Fibroblast of mammary gland (primary cell): ENCODE measurements at places on chromosomes 16 and 17.
A peak's percentile ranks its signal among the peaks of the same experiment; 100 is the strongest.

GRCh38 chr16:25258861-25259179 lies 1.2 kb upstream of the ZKSCAN2 start:
- no peak for DNase-seq

DNA sequence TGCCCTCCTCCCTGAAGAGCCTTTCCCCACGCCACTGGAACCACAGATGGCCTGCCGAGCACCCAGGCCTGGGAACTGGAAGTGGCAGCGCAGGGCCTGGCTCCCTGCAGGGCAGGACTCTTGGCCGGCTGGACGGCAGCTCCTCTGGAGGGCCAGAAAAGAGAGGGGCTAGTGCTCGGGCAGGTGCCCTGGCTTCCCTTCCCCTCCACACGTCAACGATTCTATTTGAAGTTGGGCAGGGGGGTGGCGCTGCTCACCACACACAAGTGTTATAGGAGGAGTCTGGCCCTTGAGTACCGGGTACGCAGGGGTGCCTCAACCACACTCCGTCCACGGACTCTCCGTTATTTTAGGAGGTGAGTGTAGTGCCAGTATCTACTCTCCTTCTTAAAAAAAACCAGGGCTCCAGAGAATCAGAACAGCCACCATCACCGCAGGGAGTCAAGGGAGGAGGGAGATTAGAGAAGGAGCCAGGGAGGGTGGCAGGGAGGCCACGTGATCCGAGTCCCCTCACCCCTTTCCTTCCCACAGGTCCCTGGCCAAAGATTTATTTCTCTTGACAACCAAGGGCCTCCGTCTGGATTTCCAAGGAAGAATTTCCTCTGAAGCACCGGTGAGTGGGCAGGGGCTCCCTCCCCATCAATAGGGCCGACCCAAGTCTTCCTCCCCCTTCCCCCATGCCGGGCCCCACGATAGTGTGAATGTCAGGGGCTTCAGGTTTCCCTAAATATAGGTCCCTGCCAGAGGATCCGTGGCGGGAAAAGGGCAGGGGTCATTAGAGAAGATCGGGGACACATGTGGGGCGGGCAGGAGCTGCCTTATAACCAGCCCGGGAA lies 1.4 kb upstream of the ALDOA start:
- peak; percentile 41 for DNase-seq

GRCh38 chr16:21117567-21117966 lies 33.1 kb downstream of the DNAH3 start:
- no peak for DNase-seq

GRCh38 chr16:50478773-50479149 lies 69.4 kb upstream of the NKD1 start:
- no peak for DNase-seq

DNA sequence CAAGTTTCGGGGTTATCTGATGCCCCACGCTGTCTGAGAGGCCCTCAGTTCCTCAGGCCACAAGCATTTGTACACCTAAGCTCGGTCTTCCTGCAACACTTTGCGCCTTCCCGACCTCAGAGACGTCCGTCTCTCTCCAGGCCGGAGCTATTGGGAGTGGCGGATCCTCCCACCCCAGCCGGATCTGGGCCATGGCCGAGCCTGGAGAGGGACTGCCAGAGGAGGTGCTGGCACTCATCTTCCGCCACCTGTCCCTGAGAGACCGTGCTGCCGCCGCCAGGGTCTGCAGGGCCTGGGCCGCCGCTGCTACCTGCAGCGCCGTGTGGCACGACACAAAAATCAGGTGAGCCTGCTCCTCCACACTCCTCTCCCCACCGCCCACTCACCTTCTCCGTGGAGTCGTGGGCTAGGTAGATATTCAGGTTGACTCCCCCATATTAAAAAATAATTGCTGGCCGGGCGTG lies 1.9 kb downstream of the FBXL8 start:
- DNase-seq = no peak

GRCh38 chr16:46715769-46716305 lies 26.4 kb downstream of the ORC6 start:
- peak; percentile 14 for DNase-seq

DNA sequence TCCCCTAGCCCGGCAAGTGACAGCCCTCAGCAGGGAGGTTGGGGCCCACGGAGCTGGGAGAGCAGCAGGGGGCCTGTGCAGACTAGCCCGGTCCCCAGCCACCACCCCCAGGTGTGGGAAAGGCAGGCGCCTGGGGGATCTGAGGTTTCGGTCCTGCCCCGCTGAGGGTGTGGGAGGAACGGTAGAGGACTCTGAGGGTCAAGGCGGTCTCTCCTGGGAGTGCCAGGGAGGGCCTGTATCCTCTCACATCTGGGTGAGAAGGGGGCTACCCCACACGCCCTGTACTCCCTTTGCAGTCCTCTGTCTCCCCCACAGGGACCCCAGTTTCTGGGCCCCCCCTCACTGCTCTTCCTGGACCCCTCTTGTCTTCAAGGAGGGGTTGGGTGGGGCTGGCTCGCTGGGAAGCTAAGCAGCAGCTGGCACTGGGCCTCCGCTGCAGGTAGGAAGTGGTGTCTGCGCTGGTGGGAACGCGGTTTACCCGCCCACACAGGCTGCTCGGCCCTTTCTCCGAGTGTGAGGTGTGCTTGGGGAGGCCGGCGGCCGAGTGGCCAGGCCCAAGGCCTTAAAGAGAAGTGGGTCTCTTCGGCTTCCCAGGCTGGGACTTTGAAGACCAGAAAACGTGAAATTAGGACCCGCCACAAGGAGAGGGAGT lies 15.4 kb downstream of the CD7 start:
- DNase-seq = no peak

- DNase-seq = peak; percentile 44
Measured at GRCh38 chr17:79294459-79295071, 219.9 kb downstream of the ENGASE start.

GRCh38 chr16:58515871-58516767 lies 802 bp downstream of the SETD6 start:
- no peak for DNase-seq

DNA sequence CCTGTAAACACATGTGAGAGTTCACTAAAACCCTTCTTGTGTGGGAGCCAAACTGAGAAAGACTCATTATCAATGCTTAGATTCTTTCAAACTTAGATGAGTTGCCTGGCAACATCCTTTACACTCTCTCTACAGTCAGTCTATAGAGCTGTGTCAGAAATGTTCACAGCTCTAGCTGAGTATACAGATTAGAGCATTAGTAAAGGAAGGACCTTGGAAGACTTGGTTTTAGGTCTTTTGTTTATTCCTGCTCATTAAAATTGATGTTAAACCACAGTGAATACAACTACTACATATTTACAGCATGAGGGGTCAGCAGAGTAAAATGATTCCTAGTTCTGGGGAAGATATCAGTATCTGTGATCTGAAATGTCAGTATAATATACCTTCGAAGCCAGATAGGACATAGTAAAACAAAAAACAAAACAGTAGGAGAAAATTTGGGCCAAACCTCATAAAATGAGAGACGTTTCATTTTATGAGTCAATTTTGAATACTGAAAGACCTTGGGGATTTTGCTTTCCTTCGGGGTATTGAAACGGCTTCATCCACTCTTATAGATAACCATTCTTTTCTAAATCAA lies 186.0 kb downstream of the TANC2 start:
- DNase-seq = peak; percentile 54

GRCh38 chr16:21598701-21599121 lies 666 bp upstream of the METTL9 start:
- DNase-seq = no peak

- no peak for DNase-seq
Measured at GRCh38 chr16:86414991-86415740, 95.2 kb upstream of the FOXF1 start.

GRCh38 chr17:39739885-39740356 lies 2.2 kb downstream of the GRB7 start:
- no peak for DNase-seq

DNA sequence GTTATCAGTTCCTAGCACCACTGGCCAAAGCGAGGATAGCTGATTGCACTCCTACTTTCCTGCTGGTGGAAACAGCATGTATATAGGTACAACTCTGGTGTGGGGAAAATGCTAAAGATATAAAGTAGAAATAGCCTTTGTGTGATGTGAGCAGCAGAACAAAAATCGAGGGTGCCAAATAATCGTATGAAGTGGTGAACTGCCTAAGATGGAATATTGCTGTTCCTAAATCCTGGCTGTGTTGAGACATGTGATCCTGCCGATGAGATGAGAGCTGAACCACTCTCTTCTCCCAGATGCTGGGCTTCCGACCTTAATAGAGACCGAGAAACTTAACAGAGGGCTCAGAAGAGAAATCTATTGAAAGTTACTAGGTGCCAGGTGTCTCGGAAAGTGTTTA lies 117.8 kb downstream of the WWOX start:
- no peak for DNase-seq

- DNase-seq = no peak
Measured at GRCh38 chr17:82441691-82442487, 8.7 kb downstream of the CYBC1 start.
